Vagina (tissue), 2 donors: ENCODE measurements at places on chromosomes 6 and 20. TPM values are rescaled to one million over a fixed set of nuclear protein-coding genes. Genes with fewer than 3 reads are reported as not detected.

- DNase-seq: no peak
Observed at GRCh38 chr6:170052991-170053821, 237.7 kb downstream of the DLL1 start.

DNA sequence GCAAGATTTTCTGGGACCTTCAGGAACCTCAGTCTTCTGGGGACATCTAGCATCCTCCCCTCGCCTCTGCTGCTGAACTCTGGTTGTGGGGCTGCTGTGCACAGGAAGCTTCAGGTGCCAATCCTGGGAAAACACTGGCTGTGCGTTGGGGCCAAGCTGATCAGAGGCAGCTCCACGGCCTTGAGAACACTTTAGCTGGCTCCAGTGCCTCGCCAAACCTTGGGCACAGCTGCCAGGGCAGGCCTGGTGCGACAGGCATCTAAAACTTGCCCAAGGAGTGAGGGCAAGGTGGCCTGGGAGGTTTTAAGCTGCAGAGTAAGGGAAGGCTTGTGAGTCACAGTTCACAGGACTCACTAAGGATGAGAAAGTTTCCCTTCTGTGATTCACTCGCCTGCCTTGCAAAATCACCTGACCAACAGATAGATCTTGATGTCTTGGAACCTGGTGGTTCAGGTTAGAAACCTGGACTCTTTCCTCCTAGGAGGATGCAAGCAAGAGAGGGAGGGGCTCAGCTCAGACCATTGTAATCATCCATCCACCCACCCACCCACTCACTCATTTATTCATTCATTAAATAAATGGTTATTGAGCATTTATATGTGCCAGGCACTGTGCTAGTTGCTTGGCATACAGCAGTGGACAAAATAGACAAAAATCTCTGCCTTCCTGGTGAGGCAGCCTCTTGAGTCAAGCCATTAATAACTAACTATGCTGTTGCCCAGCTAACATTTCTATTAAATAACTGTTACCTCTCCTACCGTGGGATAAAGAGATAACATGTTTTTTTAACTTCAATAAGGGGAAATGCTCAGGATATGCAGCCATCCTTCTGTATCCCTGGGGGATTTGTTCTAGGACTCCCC, 2.5 kb upstream of the SPATS1 start:
- no peak for DNase-seq

GRCh38 chr6:81242624-81243023, 509.9 kb downstream of the TENT5A start:
- DNase-seq: no peak

- DNase-seq: no peak
Observed at GRCh38 chr6:1624851-1625781, 15.4 kb downstream of the FOXC1 start.

DNA sequence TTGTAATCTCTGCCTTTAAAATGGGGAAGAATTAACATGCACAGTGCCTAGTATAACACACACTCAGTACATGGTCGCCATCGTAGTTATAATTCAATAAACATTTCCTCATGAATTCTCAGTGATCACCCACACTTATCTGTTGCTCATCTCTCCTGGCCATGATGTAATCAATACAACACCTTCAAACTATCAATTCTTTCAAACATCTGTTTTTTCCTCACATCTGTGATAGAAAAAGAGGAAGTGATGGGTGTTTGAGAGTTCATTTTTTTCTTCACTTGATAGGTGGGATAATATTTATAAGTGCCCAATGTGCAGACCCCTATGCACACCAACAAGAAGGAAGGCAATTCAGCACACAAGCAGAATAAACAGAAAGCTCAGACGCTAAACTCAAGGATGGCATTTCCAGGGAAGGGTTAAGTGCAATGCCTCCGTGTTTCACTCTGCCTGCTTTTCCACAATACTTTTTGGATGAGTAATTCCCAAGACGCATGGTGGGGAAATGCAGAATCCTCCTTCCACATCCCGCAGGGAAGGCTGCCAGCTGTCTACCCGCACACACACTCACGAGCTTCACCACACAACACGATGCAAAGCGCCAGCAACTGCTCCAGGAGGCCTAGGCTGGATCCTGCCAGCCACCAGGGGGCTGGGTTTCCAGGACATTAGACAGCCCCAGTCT, 100.3 kb downstream of the GMPR start:
- DNase-seq: no peak

DNA sequence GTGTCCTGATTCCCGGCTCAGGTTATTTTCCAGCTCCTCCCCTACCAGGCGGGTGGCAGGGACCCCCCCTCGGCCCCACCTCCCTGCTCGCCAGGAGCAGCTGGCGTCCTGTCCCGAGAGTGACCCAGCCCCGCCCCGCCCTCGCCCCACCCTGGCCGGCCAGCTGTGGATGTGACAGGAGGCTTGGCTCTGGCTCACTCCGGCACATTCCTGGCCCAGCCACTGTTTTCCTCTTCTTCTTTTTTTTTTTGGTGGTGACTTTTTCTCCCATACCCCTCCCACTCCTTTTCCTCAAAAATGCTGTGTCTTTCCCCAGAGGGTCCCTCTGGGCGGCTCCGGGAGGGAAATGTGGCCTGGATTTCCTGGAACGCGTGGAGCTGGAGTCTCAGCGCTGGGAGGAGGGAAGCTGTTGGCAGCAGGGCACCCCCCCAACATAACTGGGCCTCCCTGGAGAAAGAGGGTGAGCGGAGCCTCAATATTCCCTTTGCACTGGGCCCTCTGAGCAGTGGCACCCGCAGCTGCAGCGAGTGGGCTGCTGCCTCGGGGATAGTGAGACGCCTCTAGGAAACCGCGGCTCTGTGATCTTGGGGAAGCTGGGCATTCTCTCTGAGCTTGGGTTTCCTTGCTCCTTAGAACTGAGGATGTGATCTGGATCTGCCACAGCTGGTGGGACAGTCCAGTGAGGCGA, 28.3 kb upstream of the CSNK2A1 start:
- DNase-seq: no peak

DNA sequence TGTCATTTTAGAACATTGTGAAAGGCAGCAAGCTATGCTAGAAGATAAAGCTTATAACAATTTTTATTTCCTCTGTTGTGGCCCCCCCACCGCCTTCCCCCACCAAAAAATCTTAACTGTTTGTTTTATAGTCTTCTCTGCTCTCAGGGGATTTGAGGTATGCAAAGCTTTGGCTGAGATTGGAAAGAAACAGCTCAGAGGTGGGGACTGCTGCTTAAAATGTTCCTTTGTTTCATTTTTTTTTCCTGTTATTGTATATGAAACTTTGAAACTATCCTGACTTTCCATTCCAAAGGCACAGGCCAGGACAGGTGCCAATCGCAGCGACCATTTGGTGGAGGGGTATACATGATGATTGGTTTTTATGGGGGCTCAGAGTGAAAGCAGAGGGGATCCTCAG, 114.7 kb upstream of the PHACTR1 start:
- no peak for DNase-seq

- no peak for DNase-seq
Observed at GRCh38 chr6:114941078-114941477, 598.3 kb upstream of the HS3ST5 start.

DNA sequence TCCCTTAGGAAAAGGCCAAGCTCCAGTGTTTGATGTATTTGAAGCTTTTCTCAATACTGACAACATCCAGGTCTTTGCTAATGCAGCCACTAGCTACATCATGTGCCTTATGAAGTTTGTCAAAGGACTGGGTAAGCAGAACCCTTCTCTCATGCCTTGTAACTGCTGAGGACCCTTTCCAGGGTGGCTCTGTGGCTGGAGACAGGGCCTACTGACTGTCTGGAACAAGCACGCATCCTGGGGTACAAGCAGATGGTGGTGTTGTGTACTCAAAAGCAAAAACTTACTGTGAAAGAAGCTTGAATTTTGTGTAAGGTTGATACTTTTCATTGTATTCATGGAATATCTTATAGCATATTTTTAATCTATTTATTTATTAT, 69.0 kb upstream of the SMIM28 start:
- DNase-seq: no peak

GRCh38 chr20:61303675-61304074, 51.6 kb downstream of the CDH4 start:
- DNase-seq: no peak

Gene NFYA
- 22.8 TPM for total RNA-seq

Gene ADGRG6
- total RNA-seq: 22.6 TPM

Gene PRRC2A
- total RNA-seq: 74.6 TPM

Gene C20orf202
- not detected for total RNA-seq

Gene HSD17B8
- 17.7 TPM for total RNA-seq

Gene ZGPAT
- 30.4 TPM for total RNA-seq

Gene TMEM244
- not detected for total RNA-seq
